ENCODE measurements at places on chromosomes 5 and 9.

GRCh38 chr5:89444088-89444487 is 561.1 kb upstream of the MEF2C start:
- DNase-seq, result no peak

- no peak for DNase-seq
Measured at GRCh38 chr5:97541864-97542263, 358.8 kb upstream of the RIOK2 start.

GRCh38 chr5:148290271-148291195 is 21.7 kb upstream of the SPINK7 start:
- no peak for DNase-seq

DNA sequence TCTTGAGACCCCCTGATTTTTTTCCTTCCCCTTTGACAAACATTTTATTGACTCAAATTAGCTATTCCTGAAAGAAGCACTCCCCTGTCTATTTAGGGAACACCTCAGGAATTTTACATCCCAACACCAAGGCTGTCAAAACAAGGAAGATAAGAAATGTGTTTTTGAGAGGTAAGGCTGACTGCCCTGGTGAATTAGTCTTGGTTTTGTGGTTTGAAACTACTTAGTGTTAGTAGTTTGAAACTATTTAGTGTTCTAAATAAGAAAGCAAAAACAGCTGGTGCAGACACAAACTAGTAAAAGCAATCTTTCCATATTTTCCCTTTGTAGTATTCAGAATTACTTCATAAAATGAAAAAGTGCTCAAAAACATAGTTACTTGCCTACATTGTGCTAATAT is 120.7 kb downstream of the PCSK1 start:
- no peak for DNase-seq

DNA sequence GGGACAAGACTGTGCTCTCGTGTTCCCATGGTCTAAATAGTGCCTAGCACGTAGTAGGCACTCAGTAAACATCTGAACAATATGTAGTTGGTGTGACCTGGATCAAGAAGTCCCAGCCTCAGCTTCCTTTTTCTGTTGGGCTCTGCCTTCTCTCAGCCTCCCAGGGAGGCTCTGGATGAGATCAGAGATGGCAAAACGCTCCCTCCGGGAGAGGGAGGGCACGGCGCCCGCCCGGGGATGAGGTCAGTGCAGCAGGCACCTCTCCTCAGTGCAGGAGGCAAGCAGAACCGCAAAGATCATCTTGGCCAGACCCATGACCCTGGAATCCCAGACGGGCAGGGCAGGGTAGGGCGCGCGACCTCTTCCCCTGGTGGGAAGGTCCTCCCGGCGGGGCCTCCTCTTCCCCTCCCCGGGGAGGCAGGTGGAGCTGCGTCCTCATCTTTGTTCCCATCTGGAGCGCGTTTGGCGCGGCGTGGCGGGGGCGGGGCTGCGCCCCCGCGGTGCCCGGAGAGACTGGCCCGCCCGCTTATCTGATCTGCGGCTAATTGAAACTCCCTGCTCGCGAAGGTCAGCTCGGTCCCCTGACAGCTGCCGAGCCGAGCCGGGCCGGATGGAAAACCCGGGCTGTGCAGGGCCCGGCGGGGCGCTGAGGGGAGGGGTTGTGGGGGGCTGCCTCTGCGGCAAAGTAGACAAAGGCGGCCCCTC is 60.9 kb downstream of the CXXC5 start:
- DNase-seq, result no peak

- peak; percentile 44 for DNase-seq
Measured at GRCh38 chr5:44774279-44774880, 34.4 kb upstream of the MRPS30 start.

- no peak for DNase-seq
Measured at GRCh38 chr5:17878541-17878940, 244.3 kb downstream of the TAF11L14 start.

DNA sequence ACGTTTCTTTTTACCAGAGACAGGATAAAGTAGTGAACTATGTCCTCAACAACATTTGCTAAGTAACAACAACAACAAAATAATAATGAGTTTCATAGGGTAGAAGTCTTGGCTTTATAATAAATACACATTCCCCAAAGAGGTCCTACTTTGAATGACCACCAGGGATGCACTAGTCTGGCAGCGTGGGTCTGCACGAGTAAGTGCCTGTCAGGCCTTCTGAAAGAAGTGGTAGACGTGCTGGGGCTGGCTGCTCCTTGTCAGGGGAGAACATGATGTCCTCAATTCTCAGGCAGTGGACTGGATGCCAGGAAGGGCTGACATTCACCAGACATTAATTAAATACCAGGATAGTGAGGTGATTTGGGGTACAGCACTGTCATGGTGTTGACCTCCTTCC is 331.1 kb downstream of the TMEM38B start:
- no peak for DNase-seq

- DNase-seq, result no peak
Measured at GRCh38 chr9:35260186-35260585, 98.4 kb downstream of the UNC13B start.

- no peak for DNase-seq
Measured at GRCh38 chr9:76684213-76684612, 80.0 kb upstream of the PCA3 start.

GRCh38 chr5:66987126-66987525 is 209.5 kb downstream of the CD180 start:
- DNase-seq, result no peak

GRCh38 chr9:92159058-92159457 is 43.8 kb upstream of the SPTLC1 start:
- no peak for DNase-seq

- DNase-seq, result peak; percentile 54
Measured at GRCh38 chr5:1800472-1801221, 560 bp upstream of the NDUFS6 start.

- DNase-seq, result no peak
Measured at GRCh38 chr5:77427998-77428397, 64.1 kb downstream of the WDR41 start.

GRCh38 chr9:128243215-128244018 is 32.4 kb downstream of the GOLGA2 start:
- DNase-seq, result no peak

GRCh38 chr5:17216176-17216973 is 1.1 kb upstream of the BASP1 start:
- DNase-seq, result peak; percentile 68

- DNase-seq, result no peak
Measured at GRCh38 chr5:135161221-135161620, 127.2 kb upstream of the PITX1 start.

GRCh38 chr5:170638454-170639220 is 134.8 kb downstream of the KCNIP1 start:
- DNase-seq, result peak; percentile 7

DNA sequence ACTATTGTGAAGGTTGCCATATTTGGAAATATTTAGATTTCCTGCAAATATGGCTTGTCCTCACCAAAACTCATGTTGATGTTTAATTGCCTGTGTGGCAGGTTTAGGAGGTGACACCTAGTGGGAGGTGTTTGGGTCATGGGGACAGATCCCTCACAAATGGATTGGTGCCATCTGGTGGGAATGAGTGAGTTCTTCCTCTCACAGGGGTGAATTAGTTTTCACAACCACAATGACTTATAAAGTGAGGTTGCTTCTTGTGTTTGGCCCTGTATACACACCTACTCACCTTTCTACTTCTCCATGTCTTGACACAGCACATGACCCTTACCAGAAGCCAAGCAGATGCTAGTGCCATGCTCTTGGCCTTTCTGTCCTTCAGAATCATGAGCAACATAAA is 41.1 kb downstream of the ISOC1 start:
- DNase-seq, result no peak

DNA sequence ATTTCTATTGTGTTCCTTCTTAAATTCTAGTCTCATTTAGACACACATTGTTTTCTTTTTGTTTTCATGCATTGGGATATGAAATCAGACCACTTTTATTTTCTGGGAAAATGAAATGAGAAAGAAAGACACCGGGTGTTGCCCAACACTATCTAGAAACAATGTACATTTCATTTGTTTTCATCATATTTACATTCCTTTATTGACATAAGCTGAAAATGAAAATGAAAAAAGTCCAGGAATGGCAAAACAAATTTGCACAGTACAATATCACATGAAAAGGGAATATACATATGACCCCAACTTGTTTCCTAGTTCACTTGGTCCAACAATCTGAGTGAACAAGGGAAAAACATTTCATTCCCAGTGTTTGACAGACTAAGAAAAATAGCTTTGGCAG is 20.7 kb downstream of the IFNE start:
- DNase-seq, result no peak

GRCh38 chr9:69571032-69571431 is 101.1 kb downstream of the APBA1 start:
- no peak for DNase-seq

GRCh38 chr5:154421868-154422267 is 23.9 kb upstream of the SAP30L start:
- DNase-seq, result no peak

DNA sequence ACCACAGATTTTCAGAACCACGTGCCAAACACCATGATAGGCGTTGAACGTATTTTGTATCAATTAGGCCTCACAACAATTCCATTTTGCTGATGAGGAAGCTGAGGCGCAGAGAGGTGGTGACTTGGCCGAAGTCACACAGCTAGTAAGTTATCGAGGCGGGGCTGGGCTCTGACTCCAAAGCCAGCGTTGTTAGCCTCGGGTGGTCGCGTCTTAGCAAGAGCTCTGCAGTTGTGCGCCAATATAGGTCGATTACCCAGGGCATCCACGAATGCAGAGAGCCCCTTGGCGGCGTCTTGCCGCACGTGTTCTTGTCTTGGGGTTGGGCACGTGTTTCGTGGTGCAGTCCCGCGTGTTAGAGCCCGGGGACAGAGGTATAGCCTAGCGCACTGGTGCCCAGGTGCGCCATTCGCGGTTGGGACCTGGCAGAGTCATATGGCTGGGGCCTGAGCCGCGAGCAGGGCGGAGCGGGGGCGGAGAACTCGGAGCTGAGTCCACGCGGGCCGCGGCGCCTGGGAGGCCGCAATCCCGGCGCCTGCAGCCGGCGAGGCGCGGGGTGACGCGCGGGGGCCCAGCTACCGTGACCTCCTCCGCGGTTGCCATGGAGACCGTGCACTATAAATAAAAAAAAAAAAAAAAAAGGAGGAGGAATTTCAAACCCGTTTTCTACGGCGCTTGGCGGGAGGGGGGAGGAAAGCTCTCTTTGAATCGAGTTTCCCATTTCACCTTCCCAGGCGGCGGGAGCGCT is 62.3 kb downstream of the CXXC5 start:
- no peak for DNase-seq

DNA sequence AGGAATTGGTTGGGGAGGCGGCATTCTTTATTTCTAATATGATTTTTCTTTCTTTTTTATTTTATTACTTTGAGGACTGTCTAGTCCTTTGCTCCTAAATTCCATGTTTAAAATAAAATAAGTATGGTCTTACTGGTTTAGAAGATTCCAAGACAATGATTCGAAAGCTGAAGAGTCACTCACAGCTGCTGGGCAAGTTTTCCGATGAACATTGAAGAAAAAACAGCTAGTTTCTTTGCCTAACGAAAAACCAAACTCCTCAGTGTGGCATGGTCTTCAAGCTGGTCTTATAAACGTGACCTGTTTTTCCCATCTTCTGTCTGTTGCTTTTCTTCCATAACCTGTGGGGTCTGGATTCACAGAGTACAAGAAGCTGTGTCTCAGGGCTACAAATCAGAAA is 25.1 kb downstream of the ZNF474 start:
- no peak for DNase-seq

DNA sequence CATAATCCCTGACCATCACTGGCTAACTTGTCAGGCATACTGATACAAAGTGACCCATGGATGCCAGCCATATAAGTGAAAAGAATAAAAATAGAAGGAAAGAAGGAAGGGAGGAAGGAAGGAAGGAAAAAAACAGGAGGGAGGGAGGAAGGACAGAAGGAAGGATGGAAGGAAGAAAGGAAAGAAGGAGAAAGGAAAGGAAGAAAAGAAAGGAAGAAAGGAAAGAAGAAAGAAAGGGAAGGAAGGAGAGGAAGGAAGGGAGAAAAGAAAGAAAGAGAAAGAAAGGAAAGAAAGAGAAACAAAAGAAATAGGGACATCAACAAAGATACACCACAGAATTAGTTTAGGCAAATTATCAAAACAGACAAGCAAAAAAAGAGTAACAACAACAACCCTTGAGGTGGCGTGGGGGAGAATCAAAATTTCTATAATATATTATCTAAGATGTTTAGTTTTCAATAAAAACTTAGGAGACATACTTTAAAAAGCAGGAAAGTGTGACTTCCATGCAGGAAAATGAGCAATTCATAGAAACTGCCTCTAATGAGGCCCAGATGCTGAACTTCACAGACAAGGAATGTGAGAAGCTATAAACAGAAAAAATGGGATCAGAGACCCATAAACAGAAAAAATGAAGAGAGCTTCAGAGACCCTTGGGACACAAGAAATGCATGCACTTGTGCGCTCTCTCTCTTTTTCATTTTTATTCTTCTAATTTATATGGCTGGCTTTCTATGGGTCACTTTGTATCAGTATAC is 96.1 kb upstream of the NFIL3 start:
- DNase-seq, result no peak

- no peak for DNase-seq
Measured at GRCh38 chr5:58458743-58459145, 1.1 kb downstream of the PLK2 start.
